ENCODE measurements at places on chromosomes 7 and 10. TPM values are rescaled to one million over a fixed set of nuclear protein-coding genes. Genes with fewer than 3 reads are reported as not detected.

- no peak for DNase-seq
Observed at GRCh38 chr7:74174606-74175082, 488 bp downstream of the EIF4H start.

GRCh38 chr10:70445718-70446657 is 4.5 kb upstream of the NODAL start:
- DNase-seq = no peak

DNA sequence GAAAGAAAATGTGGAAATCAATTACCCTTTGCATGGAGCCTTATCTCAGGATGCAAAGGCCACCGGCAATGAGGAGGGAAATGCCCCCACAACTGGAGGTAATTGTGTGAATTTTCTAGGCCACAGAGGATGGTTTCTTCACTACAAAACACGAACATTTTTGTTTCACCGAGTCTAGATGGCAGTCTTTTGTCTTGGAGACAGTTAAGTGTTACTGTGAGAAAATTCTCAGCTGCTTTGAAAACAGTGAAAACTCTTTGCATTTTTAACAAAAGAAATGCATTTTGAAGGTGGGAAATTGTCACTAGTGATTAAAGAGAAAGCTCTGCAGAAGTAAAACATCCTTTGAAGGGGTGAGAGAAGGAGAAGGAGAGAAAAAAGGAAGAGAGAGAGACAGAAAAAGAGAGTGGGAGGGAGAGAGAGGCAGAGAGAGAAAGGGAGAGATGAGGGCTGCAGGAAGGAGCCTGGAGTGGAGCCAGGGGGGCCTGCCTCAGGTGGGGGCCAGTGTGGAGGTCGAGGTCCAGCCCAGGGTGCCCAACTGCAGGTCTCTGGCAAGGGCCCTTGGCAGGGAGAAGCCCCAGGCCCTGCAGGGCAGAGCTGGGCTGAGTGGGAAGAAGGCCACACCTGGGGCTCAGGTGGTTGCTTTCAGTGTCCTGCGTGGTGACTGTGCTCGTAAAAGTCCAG is 261.4 kb downstream of the ADARB2 start:
- no peak for DNase-seq

Gene TCF7L2
- polyA plus RNA-seq = 11.3 TPM

DNA sequence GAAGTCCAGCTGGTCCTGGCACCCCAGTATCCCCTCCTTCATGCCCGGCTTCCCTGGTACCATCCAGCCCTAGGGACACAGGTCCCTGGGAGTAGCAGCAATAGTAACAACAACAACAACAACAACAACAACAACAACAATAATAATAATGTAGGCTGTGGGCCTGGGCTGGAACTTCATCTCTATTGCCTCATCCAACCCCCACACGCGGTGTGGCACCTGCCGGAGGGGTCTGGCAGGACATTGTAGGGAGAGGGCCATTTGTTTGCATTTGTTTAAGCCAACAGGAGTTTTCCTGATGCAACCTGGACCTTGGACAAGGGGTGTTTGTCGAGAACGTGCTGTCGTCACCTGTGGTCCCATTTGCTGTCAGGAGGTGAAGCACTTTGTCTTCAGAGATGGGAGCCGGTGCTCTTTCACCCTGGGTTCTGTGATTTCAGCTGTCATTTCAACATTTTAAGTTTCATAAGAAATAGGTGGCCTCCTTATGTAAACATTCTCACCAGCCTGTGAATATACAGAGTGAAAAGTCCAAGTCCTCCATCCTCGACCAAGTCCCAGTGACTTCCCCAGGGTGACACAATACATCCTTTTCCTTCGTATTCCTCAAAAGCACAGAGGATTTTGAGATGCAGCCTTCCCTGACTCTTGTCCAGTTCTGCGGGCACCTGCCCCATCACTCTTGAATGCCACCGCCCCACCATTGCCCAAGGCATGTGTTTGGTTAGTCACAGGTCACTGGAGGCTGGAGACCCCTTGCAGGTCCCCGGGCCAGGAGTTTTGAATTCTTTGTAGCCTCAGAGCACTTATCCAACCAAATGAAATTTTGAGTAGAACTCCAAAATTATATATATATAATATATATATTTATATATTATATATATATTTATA is 9.2 kb downstream of the LHPP start:
- DNase-seq = no peak

GRCh38 chr10:113493195-113493594 is 59.7 kb upstream of the HABP2 start:
- peak; percentile 35 for DNase-seq

DNA sequence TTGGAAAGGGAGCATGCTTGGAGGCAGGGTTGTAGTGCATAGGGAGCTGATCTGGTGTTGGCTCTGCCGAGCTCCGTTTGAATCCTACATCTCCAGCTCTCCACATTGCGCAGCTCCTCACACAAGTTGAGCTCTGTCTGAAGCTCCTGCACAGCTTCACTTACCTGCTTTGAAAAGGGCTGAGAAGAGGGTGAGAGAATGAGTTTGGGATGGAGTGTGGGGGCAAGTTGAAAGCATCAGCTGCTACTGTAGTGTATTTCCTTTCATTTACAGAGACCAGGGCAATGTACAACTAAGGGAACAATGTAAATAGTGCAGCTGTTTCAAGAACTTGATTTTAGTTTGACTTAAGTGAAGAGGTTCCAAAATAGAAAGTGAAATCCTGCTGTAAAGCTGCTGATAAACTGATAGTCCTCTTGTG is 88.5 kb downstream of the VTI1A start:
- no peak for DNase-seq

- DNase-seq = no peak
Observed at GRCh38 chr10:122468307-122468925, 7.1 kb downstream of the HTRA1 start.

GRCh38 chr10:132351611-132352010 is 19.6 kb downstream of the LRRC27 start:
- no peak for DNase-seq

Gene ANKRD2
- polyA plus RNA-seq = 0.37 TPM

DNA sequence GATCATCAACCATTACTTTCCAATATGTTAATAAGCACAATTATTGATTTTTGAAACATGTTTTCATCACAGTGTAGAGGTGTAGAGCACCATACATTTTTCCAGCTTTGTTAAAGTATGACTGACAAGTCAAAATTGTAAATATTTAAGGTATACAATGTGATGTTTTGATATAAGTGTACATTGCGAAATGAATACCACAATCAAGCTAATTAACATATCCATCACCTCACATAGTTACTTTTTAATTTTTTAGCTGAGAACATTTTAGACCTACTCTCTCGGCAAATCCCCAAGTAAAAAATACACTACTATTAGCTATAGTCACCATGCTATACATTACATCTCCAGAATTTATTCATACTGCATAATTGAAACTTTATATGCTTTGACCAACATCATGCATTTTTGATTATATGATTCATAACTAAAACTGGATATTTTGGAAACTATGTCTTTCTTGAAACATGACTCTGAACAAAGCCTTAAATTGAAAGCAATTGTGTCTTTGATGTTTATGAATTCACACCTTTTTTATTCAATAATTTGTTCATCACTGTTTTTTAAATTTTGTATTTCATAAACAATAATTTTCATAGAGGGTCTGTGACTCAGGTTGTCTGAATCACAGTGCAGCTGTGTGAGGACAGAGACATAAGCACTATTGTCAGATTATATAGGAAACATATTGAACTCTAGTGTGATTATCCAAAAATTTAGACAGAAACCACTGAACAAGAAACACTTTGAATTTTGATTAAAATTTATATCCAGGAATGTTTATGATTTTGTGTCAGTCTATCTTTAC is 486.1 kb downstream of the SEMA3D start:
- no peak for DNase-seq

GRCh38 chr7:15326044-15326644 is 235.7 kb downstream of the AGMO start:
- no peak for DNase-seq

Gene OR2A7
- 0.53 TPM for polyA plus RNA-seq

DNA sequence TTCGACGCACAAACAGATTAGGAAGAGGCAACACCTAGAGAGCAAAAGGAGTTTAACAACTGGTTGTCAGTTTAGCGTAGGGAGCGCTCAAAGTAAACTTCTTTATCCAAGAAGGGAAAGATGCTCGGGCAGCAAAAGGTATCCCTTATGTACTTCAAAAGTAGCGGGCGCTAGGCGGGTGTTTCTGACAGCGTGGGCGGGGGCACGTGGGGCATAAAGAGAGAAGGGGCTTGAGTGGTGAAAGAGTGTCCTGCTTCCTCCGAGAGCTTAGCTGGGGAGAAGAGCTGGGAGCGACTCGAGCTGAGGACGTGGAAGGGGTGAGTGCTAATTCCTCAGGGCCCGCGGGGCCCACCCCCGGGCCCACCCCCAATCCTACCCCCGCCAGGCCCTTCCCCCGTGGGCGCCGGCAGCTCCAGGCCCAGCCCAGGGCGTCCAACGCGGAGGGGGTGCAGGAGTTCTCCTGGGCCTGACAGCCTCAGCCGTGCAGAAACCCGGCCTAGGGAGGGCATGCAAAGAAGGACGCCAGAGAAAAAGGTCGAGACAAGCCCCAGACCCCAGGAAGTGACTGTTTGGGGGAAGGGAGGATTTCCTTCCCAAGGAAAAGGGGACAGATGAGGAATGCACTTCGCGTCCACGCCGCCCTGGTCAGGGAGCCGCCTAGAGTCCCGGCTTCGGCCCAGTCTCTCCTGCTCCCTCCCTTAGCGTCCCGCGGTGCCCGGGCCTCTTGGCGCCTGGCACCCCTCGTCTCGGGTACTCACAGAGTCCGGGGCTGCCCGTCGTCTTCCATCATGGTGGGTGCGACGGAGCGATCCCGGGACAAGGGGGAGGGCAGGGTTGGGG is 868 bp downstream of the TIAL1 start:
- DNase-seq = no peak

DNA sequence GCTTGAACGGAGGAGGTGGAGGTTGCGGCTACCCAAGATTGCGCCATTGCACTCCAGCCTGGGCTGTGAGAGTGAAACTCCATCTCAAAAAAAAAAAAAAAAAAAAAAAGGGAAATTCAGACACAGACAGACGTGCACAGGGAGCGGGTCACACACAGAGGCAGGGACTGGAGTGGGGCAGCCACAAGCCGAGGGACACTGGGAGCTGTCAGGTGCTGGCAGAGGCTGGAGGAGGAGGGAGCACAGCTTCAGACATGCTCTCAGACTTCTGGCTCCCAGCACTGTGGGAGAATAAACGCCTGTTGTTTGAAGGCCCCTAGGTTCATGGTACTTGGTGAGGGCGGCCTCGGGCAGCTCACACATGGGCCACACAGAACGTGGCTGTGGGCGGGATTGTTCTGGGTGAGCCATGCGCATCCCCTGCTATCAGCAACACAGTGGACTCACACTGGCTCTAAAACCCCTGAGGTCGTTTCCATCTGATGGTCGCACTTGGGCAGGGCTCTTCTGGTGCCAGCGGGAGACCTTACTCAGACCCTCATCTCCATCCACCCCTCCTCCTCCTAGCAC is 375.9 kb downstream of the DNAJB6 start:
- no peak for DNase-seq

Gene HABP2
- polyA plus RNA-seq = not detected

DNA sequence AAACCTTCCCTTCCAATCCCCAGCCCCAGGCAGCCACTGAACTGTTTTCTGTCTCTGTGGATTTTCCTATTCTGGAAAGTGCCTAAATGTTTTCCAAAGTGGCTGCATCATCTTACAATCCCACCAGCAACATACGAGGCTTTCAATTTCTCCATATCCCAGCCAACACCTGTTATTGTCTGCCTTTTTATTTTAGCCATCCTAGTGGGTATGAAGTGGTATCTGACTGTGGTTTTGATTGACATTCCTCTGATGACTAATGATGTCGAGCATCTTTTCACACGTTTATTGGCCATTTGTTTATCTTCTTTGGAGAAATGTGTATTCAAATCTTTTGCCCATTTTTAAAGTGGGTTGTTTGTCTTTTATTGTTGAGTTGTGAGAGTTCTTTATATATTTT is 6.2 kb upstream of the SMC3 start:
- DNase-seq = no peak

Gene MRLN
- polyA plus RNA-seq = not detected

Gene ARHGEF5
- polyA plus RNA-seq = 7.4 TPM

DNA sequence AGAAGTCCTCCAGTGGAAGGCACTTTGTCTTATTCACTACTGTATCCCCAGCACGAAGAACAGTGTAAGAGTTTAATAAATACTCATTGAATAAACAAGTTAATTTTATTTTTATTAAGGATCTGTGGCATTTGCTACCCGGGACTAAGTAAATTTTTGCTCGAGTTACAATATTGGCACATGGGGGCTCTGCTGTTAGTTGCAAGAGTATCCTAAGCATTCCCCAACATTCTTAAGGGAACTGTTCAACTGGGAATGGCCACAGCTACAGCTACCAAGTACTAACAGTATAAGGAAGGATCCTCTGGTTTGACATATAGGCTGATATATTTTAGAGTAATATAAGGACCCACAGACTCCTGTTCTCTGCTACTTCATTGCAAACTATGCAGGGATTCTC is 8.7 kb upstream of the LRRTM3 start:
- DNase-seq = no peak

Gene ATAD1
- 13.7 TPM for polyA plus RNA-seq

DNA sequence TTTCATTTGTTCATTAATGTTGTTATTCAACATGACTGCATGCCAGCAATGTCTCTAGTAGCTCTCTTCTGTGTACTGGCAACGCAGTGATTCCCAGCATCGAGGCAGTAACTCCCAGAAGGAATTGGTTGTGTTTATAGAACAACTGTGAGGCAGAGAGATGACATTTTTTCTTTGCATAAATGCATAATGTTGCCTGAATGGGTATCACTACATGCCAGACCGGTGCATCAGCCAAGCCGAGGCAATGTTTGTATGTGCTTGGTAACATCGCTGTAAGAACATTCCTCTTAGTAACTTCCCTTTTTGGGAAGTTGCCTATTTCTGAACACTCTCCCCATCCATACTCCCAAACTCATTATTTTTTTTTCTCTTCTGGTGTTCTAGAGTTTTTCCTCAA is 182.9 kb downstream of the HTR7 start:
- peak; percentile 94 for DNase-seq

DNA sequence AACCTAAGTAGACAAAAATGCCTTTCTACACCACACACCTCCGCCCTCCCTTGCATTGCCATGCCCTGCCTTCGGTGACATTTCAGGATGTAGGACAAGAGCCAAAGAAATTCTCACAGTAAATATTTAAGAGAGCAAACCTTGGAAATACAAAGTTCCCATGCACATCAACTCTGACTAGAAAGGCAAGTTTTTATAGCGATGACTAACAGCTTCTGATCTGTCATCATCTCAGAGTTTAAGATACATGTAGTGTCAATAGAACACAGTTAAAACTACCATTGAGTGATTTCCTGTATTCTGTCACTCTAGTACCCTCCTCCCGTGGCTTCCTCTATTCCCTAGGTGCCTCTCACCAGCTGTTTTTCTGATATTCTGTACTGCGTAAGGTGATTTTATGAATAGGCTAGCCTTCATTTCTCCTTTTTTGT is 20.7 kb downstream of the SLC16A9 start:
- no peak for DNase-seq

GRCh38 chr7:603152-603951 is 83.7 kb upstream of the PDGFA start:
- DNase-seq = no peak

GRCh38 chr7:26664735-26665416 is 199.5 kb downstream of the SKAP2 start:
- DNase-seq = no peak

Measured in BJ (cell line).